ENCODE measurements at places on chromosomes 16 and 17.

- DNase-seq: no peak
Measured at GRCh38 chr16:31386157-31386984, 6.8 kb upstream of the ITGAD start.

GRCh38 chr16:35431829-35432663 lies 1972.6 kb downstream of the TP53TG3F start:
- DNase-seq: no peak

GRCh38 chr17:48628649-48629410 lies 2.7 kb upstream of the HOXB9 start:
- DNase-seq: no peak

- no peak for DNase-seq
Measured at GRCh38 chr17:37699285-37699973, 45.4 kb downstream of the HNF1B start.

DNA sequence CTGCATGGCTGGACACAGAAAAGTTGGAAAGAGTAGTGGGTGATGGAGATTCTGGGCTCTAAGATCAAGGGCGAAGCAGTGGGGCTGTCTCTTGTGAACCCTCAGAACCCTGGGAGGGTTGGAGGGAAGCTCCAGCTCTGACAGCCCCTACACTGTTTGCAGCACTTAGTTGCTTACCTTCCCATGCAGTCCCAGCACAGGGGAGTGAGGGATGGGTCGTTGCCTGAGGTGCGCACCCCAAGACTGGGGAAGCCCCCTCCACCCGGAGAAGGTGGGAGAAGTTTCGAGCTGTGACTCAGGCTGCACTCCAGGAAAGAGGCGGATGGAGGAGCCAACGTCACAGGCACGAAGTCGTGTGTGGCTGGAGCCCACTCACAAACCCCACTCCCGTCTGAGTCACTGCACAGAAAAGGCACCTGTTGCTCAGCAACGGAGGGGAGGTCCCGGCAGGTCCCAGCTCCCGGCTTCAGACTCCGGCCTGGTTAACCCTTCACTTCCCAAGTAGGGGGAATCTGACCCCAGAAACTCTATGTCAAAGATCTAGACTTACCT lies 60.1 kb downstream of the AIPL1 start:
- DNase-seq: no peak

GRCh38 chr16:54657709-54658102 lies 273.0 kb upstream of the IRX5 start:
- DNase-seq: no peak

DNA sequence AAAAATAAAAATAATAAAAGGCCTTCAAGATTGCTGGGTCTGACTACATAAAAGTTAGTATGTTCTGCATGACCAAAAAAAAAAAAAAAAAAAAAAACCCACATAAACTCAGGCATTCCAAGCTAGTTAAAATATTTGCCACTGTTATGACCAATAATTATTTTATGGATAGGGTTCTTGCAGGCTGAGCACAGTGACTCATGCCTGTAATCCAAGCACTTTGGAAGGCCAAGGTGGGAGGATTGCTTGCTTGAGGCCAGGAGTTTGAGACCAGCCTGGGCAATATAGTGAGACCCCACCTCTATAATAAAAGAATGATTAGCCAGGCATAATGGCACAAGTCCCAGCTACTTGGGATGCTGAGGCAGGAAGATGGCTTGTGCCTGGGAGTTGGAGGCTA lies 8.1 kb downstream of the SCNN1B start:
- no peak for DNase-seq

DNA sequence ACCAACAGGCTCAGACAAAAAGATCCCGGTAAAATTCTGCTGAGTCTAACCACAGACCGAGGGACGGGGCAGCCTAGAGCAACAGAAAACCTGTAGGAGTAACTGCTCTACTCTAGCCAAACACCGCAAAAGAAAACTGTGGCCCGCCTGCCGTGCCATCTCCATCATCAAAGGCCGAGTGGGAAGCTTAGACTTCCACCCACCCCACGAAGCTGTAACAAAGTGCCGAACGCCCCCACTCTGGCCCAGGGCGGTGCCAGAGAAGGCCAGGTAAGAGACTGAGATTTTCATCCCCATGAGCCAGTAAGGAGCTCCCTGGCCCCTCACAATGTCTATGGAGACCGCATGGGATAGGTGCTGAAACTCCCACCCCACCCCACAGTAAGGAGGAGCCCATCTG lies 231.9 kb upstream of the COX10 start:
- no peak for DNase-seq

- no peak for DNase-seq
Measured at GRCh38 chr16:66834746-66835145, 4.0 kb upstream of the NAE1 start.

GRCh38 chr17:76446449-76447231 lies 6.3 kb downstream of the UBE2O start:
- no peak for DNase-seq

DNA sequence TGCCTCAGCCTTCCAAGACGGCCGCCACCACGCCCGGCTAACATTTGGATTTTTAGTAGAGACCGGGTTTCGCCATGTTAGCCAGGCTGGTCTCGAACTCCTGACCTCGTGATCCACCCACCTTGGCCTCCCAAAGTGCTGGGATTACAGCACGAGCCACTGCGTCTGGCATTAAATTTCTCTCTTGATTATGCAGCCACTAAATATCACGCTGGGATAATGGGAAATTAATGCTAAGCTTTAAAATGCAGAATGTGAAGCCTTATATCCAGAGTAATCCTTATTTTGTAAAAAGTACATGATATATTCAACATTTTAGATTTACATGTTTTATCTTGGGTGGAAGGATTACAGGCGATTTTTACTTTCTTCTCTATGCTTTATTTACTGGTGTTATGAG lies 89.2 kb downstream of the ANKRD11 start:
- no peak for DNase-seq

DNA sequence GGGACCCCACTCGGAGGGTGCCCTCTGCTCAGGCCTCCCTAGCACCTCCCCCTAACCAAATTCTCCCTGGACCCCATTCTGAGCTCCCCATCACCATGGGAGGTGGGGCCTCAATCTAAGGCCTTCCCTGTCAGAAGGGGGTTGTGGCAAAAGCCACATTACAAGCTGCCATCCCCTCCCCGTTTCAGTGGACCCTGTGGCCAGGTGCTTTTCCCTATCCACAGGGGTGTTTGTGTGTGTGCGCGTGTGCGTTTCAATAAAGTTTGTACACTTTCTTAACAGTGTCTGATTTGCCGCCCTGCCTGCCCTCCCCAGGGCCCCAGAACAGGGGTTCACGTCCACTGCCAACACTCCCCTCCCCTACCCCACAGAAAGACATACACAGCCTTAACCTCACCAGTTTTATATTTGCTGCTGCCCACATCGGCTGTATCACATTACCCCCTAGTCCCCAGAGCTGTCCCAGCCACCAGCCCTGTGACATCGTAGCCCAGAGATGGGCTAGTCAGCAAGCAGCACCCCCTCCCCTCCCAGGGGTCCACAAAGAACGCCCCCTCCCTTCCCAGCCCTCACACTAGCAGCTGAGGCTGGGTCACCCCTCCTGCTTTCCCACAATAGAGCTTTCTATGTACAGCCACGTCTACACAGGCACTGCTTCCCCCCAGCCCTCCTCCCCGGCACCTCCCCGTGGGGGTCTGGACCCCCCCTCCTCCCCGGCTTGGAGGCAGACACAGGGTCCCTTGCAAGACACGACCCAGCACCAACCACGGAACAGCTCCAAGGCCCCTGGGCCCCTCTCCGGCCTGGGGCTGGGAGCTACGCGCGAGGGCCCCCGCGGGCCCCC lies 7.9 kb downstream of the GRN start:
- no peak for DNase-seq

GRCh38 chr17:11880714-11881113 lies 116.6 kb downstream of the ZNF18 start:
- DNase-seq: no peak

DNA sequence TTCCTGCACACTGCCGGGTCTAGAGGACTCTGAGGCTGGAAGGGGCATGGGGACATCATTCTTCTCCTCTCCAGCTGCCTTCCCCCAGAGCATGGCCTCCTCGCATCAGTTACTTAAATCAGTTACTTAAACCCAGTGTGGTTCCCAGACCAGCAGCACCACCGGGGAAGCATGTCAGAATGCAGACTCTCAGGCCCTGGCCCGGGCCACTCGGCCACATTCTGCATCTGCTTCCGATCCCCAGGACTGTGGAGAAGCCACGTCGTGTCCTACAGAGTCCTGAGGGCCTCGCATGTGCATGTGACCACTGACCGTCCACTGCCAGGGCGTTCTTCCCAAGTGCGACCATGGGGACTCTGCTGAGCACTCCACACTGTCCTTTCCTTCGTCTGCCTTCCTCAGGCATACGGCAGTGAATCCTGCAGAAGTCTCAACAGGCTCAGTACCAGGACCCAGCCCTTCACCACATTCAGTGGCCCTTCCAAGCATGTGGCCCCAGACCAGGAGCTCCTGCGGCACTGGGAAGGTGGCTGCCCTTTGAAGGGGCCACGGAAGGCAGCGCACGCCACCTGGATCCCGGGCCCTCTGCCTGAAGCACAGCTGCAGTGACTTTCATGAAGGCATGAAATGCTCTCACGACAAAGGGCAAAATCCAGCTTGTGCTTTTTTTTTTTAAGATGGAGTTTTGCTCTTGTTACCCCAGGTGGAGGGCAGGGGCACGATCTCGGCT lies 46.9 kb upstream of the RASD1 start:
- DNase-seq: no peak

GRCh38 chr17:72691017-72691416 lies 401.5 kb downstream of the SLC39A11 start:
- no peak for DNase-seq

DNA sequence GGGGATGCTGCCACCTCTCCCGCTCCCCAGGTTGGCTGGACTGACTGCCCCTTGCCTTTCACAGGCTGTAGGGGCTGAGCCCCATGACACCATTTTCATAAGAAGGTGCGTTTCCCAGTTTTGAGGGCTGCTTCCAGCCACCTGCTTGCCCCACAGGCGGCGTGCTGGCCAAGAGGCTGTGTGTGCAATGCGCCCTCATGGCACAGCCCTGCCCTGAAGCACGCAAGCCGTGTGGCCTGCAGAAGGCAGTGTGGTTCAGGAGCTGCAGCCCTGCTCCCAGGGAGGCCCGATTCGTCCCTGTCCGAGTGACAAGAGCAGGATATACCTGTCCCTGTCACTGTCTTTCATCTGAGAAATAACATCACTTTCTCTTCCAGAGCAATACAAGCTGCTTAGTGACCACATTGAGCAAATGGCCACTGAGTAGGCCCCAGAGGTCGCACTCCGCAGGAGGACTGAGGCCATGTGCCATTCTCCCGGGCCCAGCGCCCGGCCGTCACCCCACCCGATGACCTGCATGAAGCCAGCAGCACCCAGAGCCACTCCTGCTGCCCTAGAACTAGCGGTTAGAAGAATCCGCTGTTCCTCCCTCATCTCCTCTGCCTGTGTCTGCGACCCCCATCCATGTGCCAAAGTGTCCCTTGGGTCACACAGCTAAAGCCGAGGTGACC lies 24.2 kb downstream of the CIBAR2 start:
- no peak for DNase-seq

DNA sequence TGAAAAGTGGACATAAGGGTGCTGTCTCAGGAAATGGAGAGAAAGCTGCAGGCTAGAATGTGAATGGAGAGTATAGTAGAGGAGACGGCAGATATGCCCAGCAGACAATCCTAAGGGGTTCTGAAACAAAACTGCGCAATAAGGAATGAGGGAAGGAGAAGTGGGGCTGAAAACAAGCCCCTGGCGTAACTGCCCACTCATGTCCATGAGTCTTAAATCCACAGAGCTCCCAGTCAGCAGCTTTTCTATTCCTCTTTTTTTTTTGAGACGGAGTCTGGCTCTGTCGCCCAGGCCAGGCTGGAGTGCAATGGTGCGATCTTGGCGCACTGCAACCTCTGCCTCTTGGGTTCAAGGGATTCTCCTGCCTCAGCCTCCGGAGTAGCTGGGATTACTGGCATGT lies 5.9 kb downstream of the STRADA start:
- DNase-seq: no peak

- DNase-seq: no peak
Measured at GRCh38 chr17:81176666-81177065, 10.6 kb upstream of the AATK start.

- peak; percentile 57 for DNase-seq
Measured at GRCh38 chr16:15055141-15056053, 477 bp downstream of the NTAN1 start.

DNA sequence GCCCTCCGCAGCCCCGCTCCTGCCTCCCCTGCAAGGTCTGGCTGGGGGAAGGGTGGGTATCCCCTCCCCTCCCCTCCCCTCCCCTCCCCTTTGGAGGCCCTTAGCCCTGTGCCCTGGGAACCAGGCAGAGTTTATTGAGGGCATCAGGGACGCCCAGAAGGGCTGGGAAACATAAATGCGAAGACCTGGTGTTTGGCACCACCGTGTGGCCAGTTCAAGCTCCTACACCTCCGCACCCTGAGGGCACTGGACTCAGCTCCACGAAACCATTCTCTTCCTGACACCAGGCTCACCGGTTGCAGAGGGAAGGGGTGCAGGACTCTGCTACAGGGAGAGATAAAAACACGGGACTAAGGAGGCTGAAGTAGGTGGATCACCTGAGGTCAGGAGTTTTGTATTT lies 1.0 kb upstream of the AIPL1 start:
- peak; percentile 18 for DNase-seq

- no peak for DNase-seq
Measured at GRCh38 chr16:65781855-65782254, 584.6 kb upstream of the CDH5 start.

- no peak for DNase-seq
Measured at GRCh38 chr16:84005391-84005790, 37.2 kb downstream of the SLC38A8 start.

GRCh38 chr17:8080799-8081219 lies 6.7 kb downstream of the ALOX12B start:
- DNase-seq: no peak

DNA sequence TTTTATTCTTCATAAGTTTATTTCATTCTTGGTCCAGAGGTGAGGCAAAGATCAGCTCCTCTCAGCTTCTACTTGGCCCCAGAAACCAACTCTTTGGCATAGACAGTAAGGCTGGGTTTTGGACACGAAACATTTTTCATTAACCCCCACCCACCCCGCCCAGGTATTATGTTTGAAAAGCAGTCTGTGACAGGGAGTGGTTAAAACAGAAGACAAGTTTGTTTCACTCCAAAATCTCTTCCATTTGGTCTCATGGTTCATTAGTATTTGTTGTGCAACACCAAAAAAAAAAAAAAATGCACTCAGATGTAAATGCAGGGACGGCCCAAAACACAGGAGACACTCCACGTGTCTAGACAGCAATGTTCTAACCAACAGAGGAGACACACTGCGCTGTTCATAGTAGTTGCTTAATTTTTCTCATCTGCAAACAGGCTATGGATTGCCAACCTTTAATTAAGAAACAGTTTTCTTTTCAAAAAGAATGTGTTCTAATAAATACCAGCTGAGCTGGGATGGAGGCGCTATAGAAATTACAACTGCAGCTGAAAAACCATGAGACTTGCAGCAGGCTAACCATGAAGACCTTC lies 39.8 kb upstream of the MMP2 start:
- DNase-seq: no peak

DNA sequence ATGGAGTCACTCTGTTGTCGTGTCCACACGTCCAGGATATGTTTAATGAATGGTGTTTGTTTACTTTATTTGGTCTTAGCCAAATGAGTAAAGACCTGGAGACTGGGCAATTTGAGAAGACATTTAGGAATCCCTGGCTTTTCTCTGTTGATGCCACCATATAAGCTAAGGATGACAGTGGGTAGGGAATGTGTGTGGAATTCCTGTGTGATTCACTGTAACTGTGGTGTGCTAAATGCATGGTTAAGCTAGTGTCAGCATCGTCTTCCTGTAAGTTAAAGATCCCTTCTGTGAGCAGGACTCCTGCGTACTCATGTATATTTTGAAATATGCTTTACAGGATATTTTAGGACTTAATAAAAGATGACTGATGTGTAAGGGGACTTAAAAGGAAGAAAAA lies 26.4 kb downstream of the GOSR1 start:
- DNase-seq: no peak

GRCh38 chr17:58283674-58284612 lies 3.2 kb upstream of the MPO start:
- DNase-seq: no peak

All from activated CD8-positive, alpha-beta memory T cell treated with anti-CD3 and anti-CD28 coated beads for 1 hour (primary cell).